Naive B cell (primary cell): ENCODE measurements at places on chromosomes 6 and 20.

GRCh38 chr20:32079655-32080109 is 27.6 kb downstream of the HCK start:
- no peak for DNase-seq

GRCh38 chr6:46513533-46513932 is 22.3 kb upstream of the RCAN2 start:
- DNase-seq = no peak

GRCh38 chr20:17992847-17993513 is 24.2 kb downstream of the MGME1 start:
- no peak for DNase-seq

DNA sequence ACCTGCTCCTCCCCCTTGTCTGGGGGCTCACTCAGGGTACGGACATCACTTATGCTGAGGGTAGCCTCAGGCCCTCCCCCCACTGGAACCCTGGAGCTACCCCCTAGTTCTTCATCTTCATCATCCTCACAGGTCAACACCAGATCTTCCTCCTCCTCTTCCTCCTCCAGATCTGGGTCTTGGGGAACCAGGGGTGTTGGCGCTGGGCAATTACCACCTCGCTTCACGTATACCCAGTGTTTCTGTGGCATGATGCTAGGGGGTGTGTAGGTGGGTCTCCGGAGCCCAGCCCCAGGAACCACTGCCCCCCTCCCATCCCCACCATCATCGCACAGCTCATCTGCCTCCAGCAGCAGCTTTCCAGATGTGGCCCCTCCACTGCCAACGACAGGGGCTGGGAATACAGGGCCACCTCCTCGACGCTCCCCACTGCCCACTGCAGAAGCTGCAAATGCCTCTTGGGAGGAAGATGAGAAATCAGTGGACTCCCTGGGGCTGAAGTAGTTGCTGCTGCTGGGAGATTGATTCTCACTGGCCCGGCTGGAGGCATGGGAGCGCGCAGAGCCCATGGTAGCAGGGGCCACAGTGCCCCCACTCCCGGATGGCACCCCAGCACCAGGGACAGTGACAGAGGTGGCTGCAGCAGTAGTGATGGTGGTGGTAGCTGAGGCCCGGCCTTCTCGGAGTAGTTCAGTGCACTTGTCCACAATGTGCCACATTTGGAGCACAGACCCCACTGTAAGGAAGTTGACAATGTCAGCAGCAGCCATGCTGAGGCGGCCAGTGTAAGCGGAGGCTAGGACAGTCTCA is 1.5 kb downstream of the ZBTB22 start:
- no peak for DNase-seq

DNA sequence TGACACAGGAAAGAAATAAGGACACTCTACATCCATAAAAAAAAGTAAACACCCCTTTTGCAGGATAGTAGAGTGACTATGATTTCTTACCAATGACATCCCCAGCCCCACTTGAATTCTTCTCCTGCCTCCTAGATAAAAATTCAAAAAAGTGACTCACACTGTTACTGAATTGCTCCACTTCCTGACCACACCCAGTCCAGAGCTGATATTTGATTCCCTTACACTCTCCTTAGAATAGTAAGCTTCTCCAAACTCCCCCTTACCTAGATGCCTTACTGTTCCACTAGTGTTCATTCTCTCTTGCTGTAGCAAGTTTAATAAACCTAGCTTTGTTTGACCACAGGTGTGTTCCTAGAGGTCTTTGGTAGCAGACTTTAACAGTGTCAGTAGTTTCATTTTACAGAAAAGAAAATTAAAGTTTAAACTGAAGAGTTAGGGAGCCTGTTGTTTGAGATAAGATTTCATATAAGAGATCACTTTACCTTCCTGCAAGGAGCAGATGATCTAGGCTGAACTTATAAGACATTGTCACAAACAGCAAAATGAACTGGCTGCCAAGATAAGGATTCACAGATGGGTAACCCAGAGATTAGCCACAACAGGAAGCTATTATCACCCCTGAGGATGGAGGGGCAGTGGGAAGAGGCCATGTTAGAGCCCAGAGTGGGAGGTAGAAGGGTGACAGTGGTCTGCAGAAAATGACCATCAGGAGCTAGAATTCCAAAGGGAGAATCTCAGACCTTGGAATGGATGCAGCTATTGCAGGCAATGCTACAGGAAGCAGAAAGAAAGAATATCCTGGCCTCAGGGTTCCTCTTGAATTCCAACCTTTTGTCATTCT is 28.4 kb upstream of the BTN3A2 start:
- no peak for DNase-seq

DNA sequence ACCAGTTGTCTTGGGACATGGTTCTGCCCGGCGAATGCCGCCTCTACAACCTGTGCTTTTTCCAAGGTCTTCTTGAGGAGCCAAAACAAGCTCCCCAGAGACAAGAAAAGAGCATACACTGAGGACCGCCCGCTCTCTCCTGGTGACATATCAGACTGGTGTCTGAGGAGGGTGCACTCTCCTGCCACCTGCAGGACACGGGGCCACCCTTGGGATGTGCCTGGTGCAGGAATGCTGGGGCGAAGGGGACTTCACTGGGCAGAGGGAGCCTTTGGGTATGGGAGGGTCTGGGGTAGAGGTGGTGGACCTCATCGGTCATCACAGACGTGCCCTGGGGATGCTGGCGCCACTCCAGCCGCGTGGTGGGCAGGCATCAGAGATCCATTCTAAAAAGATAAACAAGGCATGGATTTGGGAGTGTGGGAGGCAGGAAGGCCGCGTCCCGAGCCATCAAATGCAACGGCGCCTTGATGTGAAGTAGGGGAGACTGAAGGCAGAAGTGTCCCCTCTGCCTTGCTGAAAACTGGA is 163.3 kb downstream of the CD83 start:
- DNase-seq = no peak

- no peak for DNase-seq
Observed at GRCh38 chr20:45328451-45328850, 19.8 kb downstream of the SDC4 start.
